Left ventricle myocardium inferior (tissue), 1 donor: ENCODE measurements at places on chromosomes 12 and 14. TPM values are rescaled to one million over a fixed set of nuclear protein-coding genes. Genes with fewer than 3 reads are reported as not detected.

DNA sequence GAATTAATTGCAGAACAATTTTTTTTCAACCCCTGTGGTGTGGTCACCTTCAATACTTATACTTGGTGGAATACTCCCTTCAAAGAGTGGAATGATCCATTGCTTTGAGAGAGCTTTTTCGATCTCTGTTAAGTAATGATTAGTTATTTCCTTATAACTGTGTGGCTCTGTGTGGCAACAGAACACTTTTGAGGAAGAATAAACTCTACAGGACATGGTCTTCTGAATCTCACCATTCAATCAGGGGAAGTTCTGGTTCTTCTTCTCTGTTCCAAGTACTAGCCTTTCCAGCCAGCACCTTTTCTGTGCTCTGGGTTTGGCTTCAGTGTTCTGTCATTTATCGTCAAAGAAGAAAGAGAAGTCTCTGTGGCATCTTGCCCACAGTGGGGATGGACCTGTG lies 369.2 kb downstream of the ZFP36L1 start:
- no peak overlapping the region for H3K4me3 ChIP-seq
- no peak for DNase-seq
- H3K27me3 ChIP-seq = no peaks in the 10 kb centered on the region
- H3K27ac ChIP-seq = no peak overlapping the region
- H3K36me3 ChIP-seq = no peaks in the 10 kb centered on the region
- peaks cover 6% of the 10 kb centered on the region for H3K4me1 ChIP-seq

DNA sequence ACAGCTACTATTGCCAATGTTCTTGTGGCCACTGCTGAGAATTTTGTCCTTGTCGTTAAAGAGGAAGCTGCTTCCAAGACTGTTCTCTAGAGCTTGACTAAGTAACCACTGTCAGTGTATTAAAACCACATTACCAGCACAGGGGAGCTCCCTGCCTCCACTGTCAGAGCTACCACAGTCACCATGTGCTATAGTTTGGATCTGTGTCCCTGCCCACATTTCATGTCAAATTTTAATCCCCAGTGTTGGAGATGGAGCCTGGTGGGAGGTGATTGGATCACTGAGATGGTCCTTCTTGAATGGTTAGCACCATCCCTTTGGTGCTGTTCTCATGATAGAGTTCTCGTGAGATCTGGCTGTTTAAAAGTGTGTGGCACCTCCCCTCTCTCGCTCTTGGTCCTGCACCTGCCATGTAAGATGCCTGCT lies 23.2 kb upstream of the RAP1B start:
- no peaks in the 10 kb centered on the region for H3K27me3 ChIP-seq
- no peaks in the 10 kb centered on the region for H3K36me3 ChIP-seq
- no peak for DNase-seq
- H3K4me1 ChIP-seq = no peaks in the 10 kb centered on the region
- H3K27ac ChIP-seq = no peak overlapping the region
- H3K4me3 ChIP-seq = no peak overlapping the region

- H3K4me3 ChIP-seq = peak overlapping the region; percentile 100
- peaks cover 84% of the 10 kb centered on the region for H3K4me1 ChIP-seq
- no peaks in the 10 kb centered on the region for H3K36me3 ChIP-seq
- H3K27me3 ChIP-seq = no peaks in the 10 kb centered on the region
- DNase-seq = no peak
Measured at GRCh38 chr14:103055695-103056094, 1.7 kb downstream of the CDC42BPB start.

The KLRG1 gene
- total RNA-seq = 6.9 TPM

GRCh38 chr12:11158885-11159444 lies 12.0 kb upstream of the SMIM10L1 start:
- no peak overlapping the region for H3K4me3 ChIP-seq
- H3K36me3 ChIP-seq = no peaks in the 10 kb centered on the region
- no peaks in the 10 kb centered on the region for H3K27me3 ChIP-seq
- H3K27ac ChIP-seq = no peak overlapping the region

- no peak overlapping the region for H3K27ac ChIP-seq
- H3K36me3 ChIP-seq = no peaks in the 10 kb centered on the region
- peaks cover 12% of the 10 kb centered on the region for H3K27me3 ChIP-seq
Measured at GRCh38 chr14:78788467-78789360, 618.5 kb downstream of the NRXN3 start.
